ENCODE measurements at places on chromosomes 16 and 17. TPM values are rescaled to one million over a fixed set of nuclear protein-coding genes. Genes with fewer than 3 reads are reported as not detected.
A peak's percentile ranks its signal among the peaks of the same experiment; 100 is the strongest.

DNA sequence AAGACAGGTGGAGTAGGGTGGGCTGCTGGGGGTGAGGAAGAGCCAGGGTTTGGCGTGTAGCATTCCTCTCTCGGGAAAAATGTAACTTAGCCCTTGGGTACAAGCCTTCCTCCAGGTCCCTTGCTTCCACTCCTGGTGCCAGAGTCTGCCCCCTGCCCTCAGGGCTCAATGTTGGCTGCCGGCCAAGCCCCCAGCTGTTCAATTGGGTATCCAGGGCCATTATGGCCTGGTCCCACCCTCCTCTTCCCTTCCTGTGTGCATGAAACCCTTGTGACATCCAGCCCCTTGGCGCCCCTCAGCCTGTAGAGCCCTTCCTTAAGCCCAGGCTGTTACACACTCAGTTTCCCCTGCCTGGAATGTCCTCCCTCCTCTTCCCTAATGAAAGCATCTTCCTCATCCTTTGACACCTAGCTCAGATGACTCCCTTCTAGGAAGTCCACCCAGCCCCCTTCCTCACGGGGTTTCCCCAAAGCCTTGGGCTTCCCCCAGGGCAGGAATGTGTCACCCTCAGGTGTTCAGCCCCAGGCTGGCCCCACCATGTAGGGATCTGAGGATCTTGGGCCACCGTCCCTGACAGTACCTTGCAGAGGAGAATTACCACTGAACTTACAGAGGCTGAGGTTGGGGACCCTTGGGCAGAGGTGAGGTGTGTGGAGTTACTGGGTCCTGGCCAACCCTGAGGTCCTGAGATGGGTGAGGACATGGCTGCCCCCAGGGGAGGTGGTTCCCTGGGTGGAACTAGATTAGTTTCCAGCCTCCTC is 30.0 kb downstream of the B9D1 start:
- no peak for DNase-seq

GRCh38 chr16:80113873-80114574 is 426.8 kb upstream of the DYNLRB2 start:
- DNase-seq = no peak

The FBXO39 gene
- total RNA-seq = not detected

GRCh38 chr17:43418441-43419374 is 19.9 kb downstream of the ARL4D start:
- DNase-seq = peak; percentile 93
